RPMI7951 (cell line): ENCODE measurements at places on chromosomes 13 and 19. TPM values are rescaled to one million over a fixed set of nuclear protein-coding genes. Genes with fewer than 3 reads are reported as not detected.

Gene KCNJ14
- 0.48 and 1.1 TPM in 2 replicates for total RNA-seq

Gene NDUFB7
- 437 and 482 TPM in 2 replicates for total RNA-seq

Gene ZNF790
- 7.2 and 7.9 TPM in 2 replicates for total RNA-seq

Gene CD22
- 0.20 and 0.24 TPM in 2 replicates for total RNA-seq

Gene C3
- total RNA-seq, result 0.68 and 0.72 TPM in 2 replicates

Gene IGFLR1
- total RNA-seq, result 4.2 and 6.8 TPM in 2 replicates

Gene ZNF724
- total RNA-seq, result 14.6 and 15.0 TPM in 2 replicates

Gene COL4A2
- total RNA-seq, result 181 and 212 TPM in 2 replicates

Gene ZNF682
- 2.4 TPM in 2 replicates for total RNA-seq

Gene TGFBR3L
- 0.36 and 2.1 TPM in 2 replicates for total RNA-seq

Gene GSX1
- total RNA-seq, result not detected in 2 replicates

Gene TMEM86B
- total RNA-seq, result 0.20 and 0.60 TPM in 2 replicates

Gene KBTBD7
- total RNA-seq, result 3.9 and 4.4 TPM in 2 replicates

Gene CRTC1
- 2.2 and 2.9 TPM in 2 replicates for total RNA-seq

Gene ZNF135
- 0.72 and 0.88 TPM in 2 replicates for total RNA-seq

Gene MISP
- not detected in 2 replicates for total RNA-seq

Gene ZNF880
- 13.1 and 17.0 TPM in 2 replicates for total RNA-seq

Gene ATF5
- total RNA-seq, result 9.5 and 11.6 TPM in 2 replicates

Gene SLC10A2
- total RNA-seq, result not detected in 2 replicates

Gene STOML3
- not detected in 2 replicates for total RNA-seq

Gene AP1M1
- 134 and 138 TPM in 2 replicates for total RNA-seq
